Osteocyte (in vitro differentiated cells): ENCODE measurements at places on chromosomes 2 and 18.

DNA sequence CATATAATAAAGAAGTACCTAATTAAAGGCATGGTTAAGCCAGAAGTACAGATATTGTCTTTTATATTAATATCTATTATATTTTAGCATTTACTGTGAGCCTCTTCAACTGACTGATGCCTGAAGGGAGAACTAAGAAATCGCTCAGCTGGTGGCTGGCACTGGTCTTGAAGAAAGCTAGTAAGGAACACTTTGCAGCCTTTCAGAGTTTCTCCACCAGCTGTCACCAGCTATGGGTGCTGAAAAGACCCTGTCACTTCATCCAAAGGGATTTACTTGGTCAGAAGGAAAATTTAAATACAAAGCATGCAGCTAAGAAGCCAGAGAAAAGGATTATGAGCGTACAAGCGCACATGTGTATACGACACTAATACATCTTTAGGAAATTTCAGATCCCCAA is 525.9 kb downstream of the TMEM182 start:
- DNase-seq: no peak
- peaks cover 19% of the 10 kb centered on the region for H3K27me3 ChIP-seq
- H3K4me1 ChIP-seq: no peaks in the 10 kb centered on the region

DNA sequence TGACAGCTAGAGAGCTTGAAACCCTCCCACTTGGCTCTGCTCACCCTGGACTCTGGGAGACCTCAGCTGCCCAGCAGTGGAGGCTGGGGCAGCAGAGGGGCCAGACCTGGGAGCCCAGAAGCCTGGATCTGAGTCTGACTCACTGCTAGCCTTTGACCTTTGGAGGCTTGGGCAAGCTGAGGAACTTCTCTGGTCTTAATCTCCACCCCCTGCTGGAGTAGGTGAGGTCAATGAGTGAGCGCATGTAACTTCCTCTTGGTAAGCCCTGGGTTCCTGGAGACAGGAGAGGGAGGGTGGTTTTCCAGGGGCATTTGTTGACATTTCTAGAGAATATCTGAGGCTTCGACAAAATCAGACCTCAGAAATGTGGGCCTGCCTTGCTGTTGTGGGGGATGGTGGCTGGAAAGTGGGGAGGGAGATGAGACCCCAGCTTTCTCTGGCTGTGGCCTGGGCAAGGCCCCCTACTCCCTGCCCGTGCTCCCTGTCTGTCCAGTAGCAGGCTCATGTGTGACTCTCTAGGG is 73.0 kb upstream of the YWHAQ start:
- peak overlapping the region; percentile 61 for H3K27ac ChIP-seq
- no peaks in the 10 kb centered on the region for H3K36me3 ChIP-seq
- DNase-seq: no peak
- H3K27me3 ChIP-seq: no peaks in the 10 kb centered on the region

DNA sequence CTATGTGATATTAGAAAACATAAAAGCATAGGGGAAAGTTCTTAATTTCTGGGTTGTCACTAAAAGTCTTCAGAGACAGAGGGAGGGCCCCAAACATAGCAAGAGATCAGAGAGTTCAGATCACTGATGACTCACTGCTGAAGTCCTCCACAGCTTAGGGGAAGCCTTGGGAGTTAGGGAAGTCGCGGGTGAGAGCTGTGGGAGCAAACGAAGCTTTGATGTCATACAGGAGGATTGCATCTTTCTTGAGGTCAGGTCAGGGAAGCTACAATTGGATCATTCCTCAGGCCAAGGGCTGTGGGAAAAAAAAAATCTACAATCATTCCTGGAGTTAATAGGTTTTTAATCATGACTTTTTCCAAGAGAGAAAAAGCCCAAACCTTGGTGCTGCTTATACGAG is 96.2 kb downstream of the COPS8 start:
- no peak for DNase-seq
- H3K27me3 ChIP-seq: no peaks in the 10 kb centered on the region
- peak overlapping the region; percentile 38 for H3K27ac ChIP-seq
- no peak overlapping the region for H3K4me3 ChIP-seq
- H3K4me1 ChIP-seq: peaks cover 60% of the 10 kb centered on the region

GRCh38 chr2:238968616-238969384 is 120.9 kb downstream of the TWIST2 start:
- H3K27me3 ChIP-seq: no peaks in the 10 kb centered on the region
- no peaks in the 10 kb centered on the region for H3K36me3 ChIP-seq
- H3K27ac ChIP-seq: no peak overlapping the region

DNA sequence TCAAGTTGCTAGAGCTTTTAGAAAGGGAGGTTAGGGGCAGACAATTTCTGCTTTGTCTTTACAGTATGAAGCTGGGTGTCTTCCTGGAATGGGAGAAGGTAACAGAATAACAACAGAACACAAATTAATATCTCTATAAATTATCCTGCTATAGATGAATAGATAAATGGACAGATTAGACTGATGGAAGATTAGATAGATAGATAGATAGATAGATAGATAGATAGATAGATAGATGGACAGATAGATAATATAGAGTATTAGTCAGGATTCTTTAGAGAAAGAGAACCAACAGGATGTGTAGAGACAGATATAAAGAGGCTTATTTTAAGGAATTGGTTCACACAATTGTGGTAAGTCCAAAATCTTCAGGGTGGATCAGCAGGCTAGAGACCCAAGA is 302.2 kb downstream of the BCL11A start:
- H3K4me1 ChIP-seq: no peaks in the 10 kb centered on the region
- peaks cover 10% of the 10 kb centered on the region for H3K27me3 ChIP-seq
- H3K4me3 ChIP-seq: no peak overlapping the region
- no peaks in the 10 kb centered on the region for H3K36me3 ChIP-seq
- no peak for DNase-seq

- peaks cover 42% of the 10 kb centered on the region for H3K36me3 ChIP-seq
- DNase-seq: no peak
- H3K27me3 ChIP-seq: no peaks in the 10 kb centered on the region
- H3K4me1 ChIP-seq: peaks cover 79% of the 10 kb centered on the region
- no peak overlapping the region for H3K4me3 ChIP-seq
- peak overlapping the region; percentile 69 for H3K27ac ChIP-seq
Observed at GRCh38 chr2:189142893-189143759, 36.4 kb downstream of the COL5A2 start.

GRCh38 chr2:127100251-127101047 is 6.5 kb downstream of the BIN1 start:
- H3K4me1 ChIP-seq: peaks cover 76% of the 10 kb centered on the region
- no peaks in the 10 kb centered on the region for H3K27me3 ChIP-seq
- no peak overlapping the region for H3K4me3 ChIP-seq
- peak overlapping the region; percentile 28 for H3K27ac ChIP-seq

DNA sequence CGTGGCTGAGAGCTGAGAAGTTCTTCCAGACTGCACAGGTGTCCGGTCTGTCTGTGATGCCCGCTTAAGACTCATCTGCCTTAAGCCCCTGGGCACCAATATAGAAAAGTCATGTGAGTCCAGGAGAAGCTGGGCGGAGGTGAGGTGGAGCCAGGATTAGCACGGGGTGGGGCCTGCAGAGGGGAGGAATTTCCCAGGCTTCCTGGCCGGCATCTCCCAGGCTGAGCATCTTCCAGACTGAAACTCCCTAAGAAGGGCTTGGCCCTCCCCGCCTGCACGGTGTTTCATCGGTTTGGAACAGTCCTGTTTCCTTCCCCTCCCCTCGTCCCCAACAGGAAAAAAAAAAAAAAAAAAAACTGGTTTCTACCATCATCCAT is 270.3 kb downstream of the ATAD2B start:
- no peak for DNase-seq
- no peaks in the 10 kb centered on the region for H3K27me3 ChIP-seq
- no peak overlapping the region for H3K27ac ChIP-seq

- no peak for DNase-seq
- peaks cover 5% of the 10 kb centered on the region for H3K36me3 ChIP-seq
- H3K4me1 ChIP-seq: peaks cover 14% of the 10 kb centered on the region
- no peaks in the 10 kb centered on the region for H3K27me3 ChIP-seq
- H3K27ac ChIP-seq: no peak overlapping the region
- no peak overlapping the region for H3K4me3 ChIP-seq
Observed at GRCh38 chr18:79452190-79452990, 56.7 kb downstream of the NFATC1 start.

DNA sequence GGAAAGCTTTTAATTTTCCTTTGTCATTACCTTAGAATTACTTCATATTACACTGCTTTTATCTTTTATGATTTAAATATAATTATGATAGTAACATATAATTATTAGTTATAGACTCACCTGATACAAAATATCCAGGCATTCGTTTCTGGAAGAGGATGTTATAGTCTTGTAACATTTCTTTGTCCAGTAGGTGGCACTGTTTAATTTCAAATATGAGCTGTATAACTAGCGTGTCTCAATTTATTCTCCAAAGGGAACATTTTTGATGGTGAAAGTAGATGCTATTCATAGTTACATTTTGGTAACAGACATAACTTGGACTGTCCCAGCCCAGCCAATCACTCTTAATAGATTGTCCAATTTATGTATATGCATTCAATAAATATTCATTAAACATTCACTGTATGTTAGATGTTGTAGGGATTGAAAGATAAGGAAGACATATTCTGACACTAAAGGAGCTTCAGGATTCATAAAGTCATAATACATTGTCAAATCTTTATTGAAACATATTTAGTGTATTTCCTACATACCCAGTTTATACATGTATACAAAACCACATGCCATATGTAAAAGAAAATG is 19.2 kb downstream of the DAW1 start:
- no peak overlapping the region for H3K27ac ChIP-seq
- no peaks in the 10 kb centered on the region for H3K36me3 ChIP-seq
- H3K4me1 ChIP-seq: no peaks in the 10 kb centered on the region
